ENCODE measurements at places on chromosomes 3 and 15. TPM values are rescaled to one million over a fixed set of nuclear protein-coding genes. Genes with fewer than 3 reads are reported as not detected.

GRCh38 chr3:69658514-69659140, 80.6 kb upstream of the MITF start:
- no peaks in the 10 kb centered on the region for H3K27me3 ChIP-seq
- H3K4me3 ChIP-seq: no peak overlapping the region
- H3K4me1 ChIP-seq: no peaks in the 10 kb centered on the region
- no peak for DNase-seq
- H3K27ac ChIP-seq: no peak overlapping the region

GRCh38 chr3:126211569-126211968, 31.2 kb upstream of the ALDH1L1 start:
- no peak overlapping the region for H3K27ac ChIP-seq
- no peak for DNase-seq
- no peak overlapping the region for H3K4me3 ChIP-seq
- no peaks in the 10 kb centered on the region for H3K27me3 ChIP-seq

GRCh38 chr15:66942649-66943390, 122.6 kb upstream of the SMAD3 start:
- H3K27me3 ChIP-seq: no peaks in the 10 kb centered on the region
- no peaks in the 10 kb centered on the region for H3K36me3 ChIP-seq

DNA sequence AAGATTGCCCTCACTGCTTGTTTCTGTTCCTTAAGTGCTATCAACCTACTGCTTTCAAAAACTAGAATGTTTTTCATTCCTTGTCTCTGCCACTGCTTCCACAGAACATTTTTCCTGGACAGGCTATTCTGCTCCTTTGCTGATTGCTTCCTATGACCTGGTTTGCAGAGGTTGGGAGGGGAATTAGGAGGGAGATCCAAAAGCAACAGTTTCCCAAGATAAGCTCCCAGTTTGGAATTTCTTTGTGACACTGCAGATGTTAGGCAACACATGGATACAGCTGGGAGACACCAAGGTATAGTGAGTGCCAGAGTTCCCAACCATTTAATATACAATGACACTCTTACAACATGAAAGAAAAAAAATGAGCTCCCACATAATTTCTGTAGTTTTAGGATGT, 1036.5 kb downstream of the ROBO2 start:
- no peaks in the 10 kb centered on the region for H3K36me3 ChIP-seq
- DNase-seq: no peak
- no peak overlapping the region for H3K27ac ChIP-seq
- H3K4me3 ChIP-seq: no peak overlapping the region

DNA sequence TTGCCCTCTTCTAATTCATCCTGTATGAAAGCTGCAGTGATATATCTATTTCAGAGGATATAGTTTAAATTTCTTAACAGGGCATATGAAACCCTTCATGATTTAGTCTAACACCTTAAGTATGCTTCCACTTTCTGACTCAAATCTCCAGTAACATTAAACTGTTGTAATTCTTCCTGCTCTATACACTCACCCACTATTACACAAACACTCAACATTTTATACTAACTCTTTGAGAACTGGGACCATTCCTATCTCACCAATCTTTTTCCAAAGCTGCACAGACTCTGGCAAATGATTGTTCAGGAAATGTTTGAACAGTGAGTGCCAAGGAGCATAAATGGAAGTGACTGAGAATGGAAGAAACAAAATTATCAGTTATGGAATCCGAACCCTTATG, 560.4 kb upstream of the DPPA4 start:
- no peak overlapping the region for H3K27ac ChIP-seq
- no peaks in the 10 kb centered on the region for H3K4me1 ChIP-seq
- no peak for DNase-seq
- H3K27me3 ChIP-seq: no peaks in the 10 kb centered on the region
- H3K36me3 ChIP-seq: no peaks in the 10 kb centered on the region

GRCh38 chr3:55484801-55485791, 2.0 kb downstream of the WNT5A start:
- H3K4me1 ChIP-seq: no peaks in the 10 kb centered on the region
- H3K4me3 ChIP-seq: no peak overlapping the region
- no peaks in the 10 kb centered on the region for H3K27me3 ChIP-seq
- H3K36me3 ChIP-seq: no peaks in the 10 kb centered on the region
- peak; percentile 77 for DNase-seq

GRCh38 chr3:24662449-24663345, 168.0 kb upstream of the THRB start:
- H3K27ac ChIP-seq: no peak overlapping the region
- no peaks in the 10 kb centered on the region for H3K27me3 ChIP-seq
- H3K36me3 ChIP-seq: no peaks in the 10 kb centered on the region

GRCh38 chr15:36334059-36334458, 245.4 kb upstream of the CDIN1 start:
- H3K27me3 ChIP-seq: no peaks in the 10 kb centered on the region
- H3K4me1 ChIP-seq: peaks cover 2% of the 10 kb centered on the region
- no peak overlapping the region for H3K4me3 ChIP-seq
- no peak overlapping the region for H3K27ac ChIP-seq
- no peak for DNase-seq

Gene RBP2
- not detected for total RNA-seq

Gene LRRN1
- 6.6 TPM for total RNA-seq

Gene TEX264
- 26.0 TPM for total RNA-seq

Gene CYP8B1
- not detected for total RNA-seq

Gene SCG3
- total RNA-seq: not detected

Gene C3orf33
- total RNA-seq: 1.9 TPM
